ENCODE measurements at places on chromosomes 6 and 20. TPM values are rescaled to one million over a fixed set of nuclear protein-coding genes. Genes with fewer than 3 reads are reported as not detected.

The BPI gene
- total RNA-seq, result not detected

The PCIF1 gene
- total RNA-seq, result 15.8 TPM

The SLC52A3 gene
- not detected for total RNA-seq

The FOXC1 gene
- total RNA-seq, result 1.9 TPM

The SRSF12 gene
- under 0.01 TPM for total RNA-seq

The CLVS2 gene
- total RNA-seq, result not detected

The DNAH8 gene
- total RNA-seq, result under 0.01 TPM

The MMUT gene
- 16.0 TPM for total RNA-seq

The BLCAP gene
- total RNA-seq, result 37.7 TPM

The OR2B6 gene
- not detected for total RNA-seq

The FRMD1 gene
- not detected for total RNA-seq

The ZBP1 gene
- total RNA-seq, result not detected

The CD109 gene
- total RNA-seq, result 27.2 TPM

The TGM2 gene
- total RNA-seq, result 2,020 TPM

The LAMA2 gene
- 40.2 TPM for total RNA-seq

The SIRPA gene
- 3.9 TPM for total RNA-seq

The MAFB gene
- total RNA-seq, result 0.64 TPM

The SAMD3 gene
- 5.5 TPM for total RNA-seq

The ENPP5 gene
- total RNA-seq, result 0.43 TPM

The SCRT2 gene
- not detected for total RNA-seq

The ZSCAN23 gene
- 9.0 TPM for total RNA-seq

The PBOV1 gene
- not detected for total RNA-seq

The REM1 gene
- total RNA-seq, result not detected

The TOX2 gene
- total RNA-seq, result 0.43 TPM

The FOXA2 gene
- total RNA-seq, result not detected

The EHMT2 gene
- total RNA-seq, result 38.0 TPM

The EDEM2 gene
- total RNA-seq, result 37.6 TPM

The HMGA1 gene
- 111 TPM for total RNA-seq

The ASIP gene
- not detected for total RNA-seq

The TAPBP gene
- total RNA-seq, result 132 TPM

The NKX2-2 gene
- not detected for total RNA-seq

The PI16 gene
- under 0.01 TPM for total RNA-seq

The CAGE1 gene
- under 0.01 TPM for total RNA-seq

The SLC24A3 gene
- 4.2 TPM for total RNA-seq

The PAK5 gene
- not detected for total RNA-seq

The ID4 gene
- 2.2 TPM for total RNA-seq

The AKAP7 gene
- total RNA-seq, result 4.7 TPM

The GHRH gene
- not detected for total RNA-seq

The MMP24OS gene
- total RNA-seq, result 14.7 TPM

The TNFRSF21 gene
- total RNA-seq, result 39.3 TPM

The C20orf144 gene
- under 0.01 TPM for total RNA-seq

The RNF144B gene
- 0.97 TPM for total RNA-seq

The RBBP8NL gene
- total RNA-seq, result not detected

The FLOT1 gene
- total RNA-seq, result 107 TPM

The SOX18 gene
- total RNA-seq, result under 0.01 TPM

The GATA5 gene
- not detected for total RNA-seq

The RBPJL gene
- not detected for total RNA-seq

The TRIM40 gene
- not detected for total RNA-seq

The PLEKHG1 gene
- 1.7 TPM for total RNA-seq

The CGA gene
- total RNA-seq, result not detected

The TCEA2 gene
- 20.7 TPM for total RNA-seq

The ARID1B gene
- 38.7 TPM for total RNA-seq

The EIF2S2 gene
- 115 TPM for total RNA-seq

The RUNX2 gene
- total RNA-seq, result 9.7 TPM

The SLC22A7 gene
- not detected for total RNA-seq

The ALDH5A1 gene
- total RNA-seq, result 0.64 TPM

The GSTA2 gene
- not detected for total RNA-seq

The HSPA1A gene
- 77.0 TPM for total RNA-seq

The TLDC2 gene
- total RNA-seq, result 0.32 TPM

The KCNK15 gene
- 1.7 TPM for total RNA-seq
